ENCODE measurements at places on chromosomes 1 and 21.

GRCh38 chr1:39250460-39251240 lies 46.2 kb downstream of the MACF1 start:
- no peak for DNase-seq

- no peak for DNase-seq
These were observed 2.8 kb downstream of the EFNA1 start for GRCh38 chr1:155130272-155131006.

- DNase-seq = no peak
These were observed 7.6 kb downstream of the SOD1 start for GRCh38 chr21:31667132-31667531.

- DNase-seq = no peak
These were observed 276.9 kb downstream of the SIPA1L2 start for GRCh38 chr1:232353001-232353400.

- DNase-seq = no peak
These were observed 253.2 kb downstream of the FMN2 start for GRCh38 chr1:240344918-240345317.

GRCh38 chr1:90012300-90012699 lies 17.4 kb downstream of the ZNF326 start:
- DNase-seq = no peak

DNA sequence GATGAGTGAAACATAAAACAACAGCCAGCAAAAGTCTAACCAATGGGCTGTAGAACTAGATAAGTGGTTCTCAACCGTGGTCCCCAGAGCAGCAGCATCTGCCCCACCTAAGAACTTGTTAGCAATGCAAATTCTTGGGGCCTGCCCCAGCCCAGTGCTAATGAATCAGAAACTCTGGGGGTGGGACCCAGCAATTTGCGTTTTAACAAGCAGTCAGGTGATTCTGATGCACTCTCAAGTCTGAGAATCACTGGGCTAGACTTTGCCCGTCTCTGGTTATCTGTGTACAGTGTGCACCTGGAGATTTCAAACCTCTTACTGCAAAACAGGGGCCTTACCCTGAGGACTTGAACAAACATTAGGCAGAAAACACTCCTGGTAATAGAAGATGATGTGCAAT lies 66.5 kb downstream of the PLXNA2 start:
- no peak for DNase-seq

DNA sequence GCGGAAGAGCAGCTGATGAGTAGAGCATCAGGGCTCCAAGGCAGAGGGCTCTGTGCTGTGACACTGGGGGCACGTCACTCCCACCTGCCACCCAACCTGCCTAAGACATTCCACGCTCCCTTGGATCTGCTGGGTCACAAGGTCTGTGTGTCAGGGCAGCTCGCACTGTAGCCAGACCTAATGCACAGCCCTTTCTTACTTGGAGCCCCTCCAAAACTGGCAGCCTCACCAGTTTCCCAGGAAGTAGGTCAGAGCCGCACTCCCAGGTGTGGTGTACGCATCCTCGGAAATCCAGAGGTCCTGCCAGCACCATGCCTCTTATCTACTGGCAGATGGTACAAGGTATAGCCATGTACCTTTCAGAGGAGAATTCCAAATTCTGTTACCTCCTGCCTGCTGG lies 22.3 kb downstream of the DMRTB1 start:
- no peak for DNase-seq

- DNase-seq = peak; percentile 12
These were observed 424 bp upstream of the NECAP2 start for GRCh38 chr1:16440131-16440469.

DNA sequence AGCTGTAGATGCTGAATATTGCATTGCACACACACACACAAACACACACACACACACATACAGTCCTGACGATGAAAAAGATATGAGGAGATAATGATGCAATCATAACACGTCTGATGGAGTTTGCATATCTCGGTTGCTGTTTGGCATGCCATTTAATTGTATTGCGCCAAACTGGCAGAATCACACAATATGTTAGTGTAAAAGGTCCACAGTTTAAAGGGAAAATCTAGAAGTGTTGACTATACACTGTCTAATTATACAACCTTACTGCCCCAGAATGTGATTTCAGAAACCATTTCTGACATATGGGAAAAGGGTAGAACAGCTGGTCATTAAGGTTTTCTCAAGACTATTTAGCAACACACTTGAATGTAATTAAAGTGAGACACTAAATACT lies 123.7 kb upstream of the PROX1 start:
- no peak for DNase-seq

- no peak for DNase-seq
These were observed 125.9 kb upstream of the GALNT2 start for GRCh38 chr1:229941160-229941559.

GRCh38 chr1:193402037-193402436 lies 215.6 kb upstream of the B3GALT2 start:
- DNase-seq = no peak

- no peak for DNase-seq
These were observed 114.1 kb downstream of the SIM2 start for GRCh38 chr21:36813052-36813451.

- peak; percentile 52 for DNase-seq
These were observed 893 bp downstream of the RCC2 start for GRCh38 chr1:17438318-17439249.

DNA sequence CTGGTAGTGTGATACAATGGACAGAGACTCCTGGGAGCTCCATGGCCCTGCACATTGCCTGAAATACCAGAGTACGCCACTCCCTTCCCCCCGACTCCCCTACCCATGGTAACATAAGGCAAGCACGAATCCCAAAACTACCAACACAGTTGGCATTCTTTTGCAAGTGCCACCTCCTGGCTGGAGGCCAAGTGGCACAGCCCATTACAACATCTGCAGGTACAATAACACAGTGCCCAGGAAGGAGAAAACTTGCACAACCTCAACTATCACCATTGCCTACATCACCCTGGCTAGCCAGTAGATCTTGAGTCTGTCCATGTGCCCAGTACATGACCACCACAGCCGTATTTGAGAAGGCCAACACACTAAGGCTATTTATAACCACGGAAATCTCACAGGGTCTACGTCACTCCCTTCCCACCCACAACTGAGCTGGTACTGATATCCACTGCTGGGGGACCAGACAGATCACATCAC lies 11.7 kb downstream of the ADAMTS1 start:
- DNase-seq = no peak

DNA sequence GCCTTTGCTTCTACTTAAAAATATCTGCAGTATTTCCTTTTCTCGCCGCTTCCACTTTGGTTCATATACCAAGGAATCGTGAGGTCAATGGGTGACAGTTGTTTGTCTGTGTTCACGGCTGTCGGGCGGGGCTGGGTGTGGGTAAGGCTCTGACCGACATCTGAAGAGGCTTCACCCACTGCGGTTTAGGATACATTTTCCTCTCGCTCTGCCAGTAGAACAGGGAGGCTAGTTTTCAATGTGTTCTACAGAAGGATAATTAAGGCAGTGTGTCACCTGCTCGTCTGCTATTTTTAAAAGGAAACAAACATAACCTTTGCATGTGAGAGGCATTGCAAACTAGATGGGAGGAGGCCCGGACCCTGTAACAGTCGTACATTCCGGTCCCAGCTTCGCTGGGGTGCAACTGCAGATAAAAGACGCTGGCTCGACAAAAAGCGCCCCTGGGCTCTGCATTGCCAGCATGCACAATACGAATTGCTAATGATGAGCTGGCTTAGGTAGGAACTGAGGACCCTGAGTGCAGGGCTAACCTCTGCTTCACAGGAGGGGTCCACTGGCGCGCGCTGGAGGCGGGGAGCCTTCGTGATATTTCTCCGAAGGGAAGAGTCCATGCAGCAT lies 8.5 kb upstream of the ERG start:
- peak; percentile 80 for DNase-seq

GRCh38 chr21:42039911-42040351 lies 29.8 kb upstream of the ZBTB21 start:
- DNase-seq = no peak

- no peak for DNase-seq
These were observed 5.6 kb downstream of the WNT9A start for GRCh38 chr1:227942021-227942715.

DNA sequence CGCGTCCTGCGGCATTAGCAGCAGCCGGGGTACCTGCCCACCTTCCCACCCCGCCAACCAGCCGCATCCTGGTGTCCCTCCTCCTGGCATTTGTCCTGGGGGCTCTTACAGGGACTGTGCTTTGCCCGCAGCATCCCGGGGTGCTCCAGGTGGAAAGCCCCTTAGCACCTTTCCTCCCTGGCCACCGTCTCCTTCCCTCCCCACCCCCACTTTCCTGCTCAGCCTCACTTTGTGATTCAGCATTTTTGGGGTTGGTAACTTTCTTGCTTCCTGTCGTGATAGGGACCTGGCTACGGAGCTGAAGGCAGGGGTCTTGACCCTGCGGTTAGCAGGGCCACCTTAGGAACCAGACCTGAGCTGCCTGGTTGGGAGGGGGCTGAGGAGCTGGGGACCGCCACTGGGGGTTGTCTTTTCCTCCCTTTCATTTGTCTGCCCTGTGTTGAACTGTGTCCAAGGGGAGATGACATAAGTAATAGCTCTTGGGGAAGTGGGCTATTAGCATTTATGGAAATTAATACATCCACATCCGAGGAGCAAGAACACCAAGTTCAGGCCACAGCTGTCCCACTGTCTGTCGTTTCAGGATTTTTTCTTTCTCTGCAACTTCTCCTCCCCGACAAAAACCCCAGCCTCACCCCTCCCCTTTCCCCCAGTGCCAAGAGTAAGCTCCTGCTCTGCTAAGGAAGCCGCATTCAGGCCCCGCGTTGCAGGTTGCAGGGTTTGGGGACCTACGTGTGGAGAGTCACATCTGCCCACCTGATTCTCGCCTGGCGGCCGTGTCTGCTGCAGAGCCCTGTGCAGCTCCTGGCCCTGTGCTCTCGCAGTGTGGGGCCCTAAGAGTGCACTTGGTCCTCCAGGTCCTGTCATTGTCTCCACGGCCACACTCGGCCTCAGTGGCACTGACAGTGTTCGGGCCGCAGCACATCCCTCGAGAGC lies 1.6 kb upstream of the NPHP4 start:
- no peak for DNase-seq

- no peak for DNase-seq
These were observed 23.5 kb downstream of the ADCY10 start for GRCh38 chr1:167890400-167890799.

DNA sequence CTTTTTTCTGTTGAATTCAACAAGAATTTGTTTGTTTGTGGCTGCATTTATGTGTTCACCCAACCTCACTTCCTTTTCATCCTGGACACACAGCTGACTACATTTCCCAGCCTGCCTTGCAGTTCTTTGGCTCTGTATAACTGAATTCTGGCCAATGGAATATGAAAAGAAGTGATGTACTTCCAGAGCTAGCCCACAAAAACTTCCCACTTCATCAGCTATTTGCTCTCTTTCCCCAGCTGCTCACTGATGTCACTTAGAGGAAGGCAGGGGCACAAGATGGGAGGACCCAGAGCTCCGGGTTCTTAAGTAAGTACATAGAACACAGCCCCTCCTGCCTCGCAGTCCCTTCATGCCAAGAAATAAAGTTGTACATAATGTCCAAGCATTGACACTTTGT lies 235.0 kb upstream of the FGGY start:
- peak; percentile 43 for DNase-seq

- no peak for DNase-seq
These were observed 48.0 kb upstream of the LCE5A start for GRCh38 chr1:152462636-152463035.

DNA sequence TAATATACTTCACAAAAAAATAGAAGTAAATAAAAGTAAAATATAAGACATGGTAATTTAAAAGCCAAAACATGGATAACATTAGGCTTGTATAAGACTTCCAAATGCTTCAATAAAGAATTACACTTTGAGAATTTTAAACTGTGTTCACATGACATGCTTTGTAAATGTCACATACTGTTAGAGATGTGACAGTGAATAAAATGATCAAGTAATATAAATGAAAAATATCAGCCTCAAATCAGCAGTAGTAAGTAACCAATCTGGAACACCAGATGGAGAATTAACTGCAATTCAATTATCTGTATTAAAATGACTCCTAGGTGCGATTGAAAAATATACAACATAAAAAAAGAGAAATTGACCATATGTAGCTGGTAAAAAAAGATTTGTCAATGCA lies 1260.8 kb downstream of the BRINP3 start:
- no peak for DNase-seq

DNA sequence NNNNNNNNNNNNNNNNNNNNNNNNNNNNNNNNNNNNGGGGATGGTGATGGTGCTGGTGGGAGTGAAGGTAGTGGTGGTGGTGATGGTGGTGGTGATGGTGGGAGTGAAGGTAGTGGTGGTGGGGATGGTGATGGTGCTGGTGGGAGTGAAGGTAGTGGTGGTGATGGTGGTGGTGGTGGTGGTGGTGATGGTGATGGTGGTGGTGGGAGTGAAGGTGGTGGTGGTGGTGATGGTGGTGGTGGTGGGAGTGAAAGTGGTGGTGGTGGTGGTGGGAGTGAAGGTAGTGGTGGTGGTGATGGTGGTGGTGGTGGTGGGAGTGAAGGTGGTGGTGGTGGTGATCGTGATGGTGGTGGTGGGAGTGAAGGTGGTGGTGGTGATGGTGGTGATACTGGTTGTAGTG lies 93.6 kb downstream of the CRYAA start:
- DNase-seq = no peak

DNA sequence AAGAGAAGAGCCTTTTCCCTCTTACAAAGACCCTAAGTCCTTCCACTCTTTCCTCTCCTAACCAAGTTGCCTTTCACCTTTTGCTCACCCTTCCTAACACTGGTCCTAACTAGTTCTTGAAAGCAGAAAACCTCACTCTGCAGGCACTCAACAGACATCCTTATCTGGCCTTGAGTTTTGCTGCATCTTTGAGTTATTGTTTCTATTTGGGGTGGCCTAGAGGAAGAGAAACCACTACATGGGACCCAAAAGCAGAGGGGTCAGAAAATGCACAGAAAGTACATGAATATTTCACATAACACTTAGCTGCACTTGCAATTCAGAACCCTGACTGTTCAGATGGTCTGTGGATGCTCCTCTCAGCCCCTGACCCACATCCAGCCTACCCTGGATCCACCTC lies 178.3 kb upstream of the SYT6 start:
- no peak for DNase-seq

GRCh38 chr1:3219005-3219790 lies 150.2 kb downstream of the PRDM16 start:
- no peak for DNase-seq

GRCh38 chr1:53732912-53733317 lies 6.0 kb downstream of the GLIS1 start:
- DNase-seq = no peak

DNA sequence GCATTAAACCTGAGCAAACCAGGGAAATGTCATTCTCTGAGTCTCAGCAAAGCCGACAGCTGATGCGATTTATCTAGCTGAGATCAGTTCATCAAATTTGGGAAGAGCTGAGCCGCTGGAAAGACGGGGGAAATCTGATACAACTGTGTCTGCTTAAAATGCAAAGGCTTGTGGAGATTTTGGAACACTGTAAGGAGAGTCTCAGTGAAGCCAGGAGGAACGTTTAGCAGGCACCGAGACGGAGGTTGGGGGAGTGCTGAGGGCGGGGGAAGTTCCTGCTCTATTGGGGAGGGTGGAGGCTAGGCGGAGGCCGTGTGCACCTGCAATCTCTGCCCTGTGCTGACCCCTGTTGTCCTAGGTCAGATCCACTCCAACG lies 143.2 kb upstream of the CSF3R start:
- DNase-seq = no peak

GRCh38 chr1:14511796-14512585 lies 86.5 kb upstream of the KAZN start:
- DNase-seq = no peak

- DNase-seq = no peak
These were observed 768.4 kb downstream of the LTN1 start for GRCh38 chr21:28224191-28224726.
